Central memory CD8-positive, alpha-beta T cell (primary cell): ENCODE measurements at places on chromosomes 2 and 18.

DNA sequence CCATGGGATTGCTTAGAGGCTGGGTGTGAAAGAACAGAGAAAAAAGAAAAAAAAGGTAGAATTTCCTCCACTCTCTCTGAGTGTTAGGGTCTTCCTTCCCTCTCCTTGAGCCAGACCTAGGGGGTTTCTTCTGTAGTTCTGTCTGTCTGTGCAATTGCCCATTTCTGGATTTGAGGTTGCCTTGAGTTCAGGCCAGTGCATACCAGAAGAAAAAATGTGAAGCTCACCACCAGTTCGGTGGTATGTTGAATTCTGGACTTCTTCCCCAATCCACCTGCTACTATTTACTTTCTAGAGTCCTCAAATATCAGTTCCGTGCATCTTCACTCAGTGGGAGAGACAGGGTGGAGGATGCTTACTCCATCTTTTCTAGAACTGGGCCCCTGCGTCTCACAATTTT is 15.3 kb upstream of the SELENOI start:
- DNase-seq, result no peak

- no peak for DNase-seq
Measured at GRCh38 chr18:3177902-3178687, 41.7 kb downstream of the MYOM1 start.

GRCh38 chr2:67499989-67500388 is 102.9 kb downstream of the ETAA1 start:
- DNase-seq, result no peak

DNA sequence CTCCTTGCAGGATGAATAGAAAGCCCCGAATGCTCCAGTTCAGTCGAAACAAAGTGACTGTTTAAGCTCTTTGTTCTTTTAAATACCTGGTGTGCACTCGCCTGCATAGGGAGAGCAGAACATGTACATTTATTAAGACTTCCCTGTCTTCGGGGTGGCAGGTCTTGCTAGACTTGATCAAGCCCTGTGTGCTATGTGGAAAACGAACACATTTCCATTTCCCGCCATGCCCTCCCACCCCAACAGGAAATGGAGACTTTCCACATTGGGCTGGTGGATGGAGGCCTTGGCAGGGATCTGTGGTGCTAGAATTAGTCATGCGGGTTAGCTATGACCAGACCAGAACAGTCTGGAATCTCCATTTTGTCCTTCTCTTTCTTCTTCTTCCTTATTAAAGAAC is 321.0 kb upstream of the THSD7B start:
- DNase-seq, result no peak

GRCh38 chr2:191436368-191437055 is 191.3 kb downstream of the MYO1B start:
- no peak for DNase-seq

DNA sequence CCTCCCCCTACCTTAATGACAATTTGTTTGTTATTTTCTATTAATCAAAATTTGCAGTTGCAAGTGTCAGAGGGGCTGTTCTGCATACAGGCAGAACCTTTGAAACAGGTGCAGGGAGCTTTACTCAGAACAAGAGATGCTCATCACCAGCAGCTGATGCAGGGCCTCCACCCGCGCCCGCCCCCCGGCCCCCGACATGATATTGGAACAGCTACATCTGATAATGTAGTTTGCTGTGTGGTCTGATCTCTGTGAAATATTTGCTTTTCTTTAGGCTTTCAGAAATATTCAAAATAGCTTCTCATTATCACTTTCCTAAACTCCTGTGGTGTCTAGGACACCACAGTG is 130.0 kb downstream of the PRKCE start:
- DNase-seq, result no peak
